ENCODE measurements at places on chromosomes 5 and 9.
A peak's percentile ranks its signal among the peaks of the same experiment; 100 is the strongest.

DNA sequence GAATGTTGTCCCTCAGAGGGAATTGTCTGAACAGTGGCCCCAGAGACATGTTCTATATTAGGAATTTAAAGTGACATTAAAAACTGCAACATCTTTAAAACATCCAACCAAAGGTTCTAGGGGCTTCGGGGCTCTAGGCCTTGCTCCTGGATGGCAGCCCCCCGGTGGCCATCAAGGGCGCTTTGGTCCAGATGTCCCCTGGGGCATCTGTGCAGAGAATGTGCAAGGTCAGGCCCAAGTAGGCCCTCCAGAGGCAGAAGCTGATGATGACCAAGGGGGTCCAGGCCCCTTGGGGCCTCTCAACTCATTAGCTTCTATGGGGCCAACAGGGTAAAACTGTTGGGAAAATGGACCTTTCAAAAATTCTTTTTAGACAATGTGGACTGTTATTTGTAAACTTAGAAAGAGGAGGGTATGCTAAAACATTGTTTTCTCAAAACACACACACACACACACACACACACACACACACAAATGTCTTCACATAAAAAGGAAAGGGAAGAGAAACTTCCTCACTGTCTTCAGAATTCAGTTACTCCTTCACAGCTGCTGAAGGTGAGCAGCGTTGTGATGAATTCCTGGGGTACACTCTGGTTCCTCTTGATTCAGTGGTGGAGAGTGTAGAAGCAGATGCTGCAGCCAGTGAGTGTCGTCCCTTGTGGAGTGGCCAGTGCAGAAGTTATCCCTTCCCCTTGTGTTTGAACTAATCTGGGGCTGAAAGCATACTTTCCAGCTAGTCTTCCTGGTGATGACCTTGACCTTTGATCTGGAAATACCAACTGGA is 125.2 kb downstream of the WDR41 start:
- DNase-seq: no peak

- DNase-seq: no peak
These were observed 27.4 kb upstream of the MEGF9 start for GRCh38 chr9:120741701-120742100.

DNA sequence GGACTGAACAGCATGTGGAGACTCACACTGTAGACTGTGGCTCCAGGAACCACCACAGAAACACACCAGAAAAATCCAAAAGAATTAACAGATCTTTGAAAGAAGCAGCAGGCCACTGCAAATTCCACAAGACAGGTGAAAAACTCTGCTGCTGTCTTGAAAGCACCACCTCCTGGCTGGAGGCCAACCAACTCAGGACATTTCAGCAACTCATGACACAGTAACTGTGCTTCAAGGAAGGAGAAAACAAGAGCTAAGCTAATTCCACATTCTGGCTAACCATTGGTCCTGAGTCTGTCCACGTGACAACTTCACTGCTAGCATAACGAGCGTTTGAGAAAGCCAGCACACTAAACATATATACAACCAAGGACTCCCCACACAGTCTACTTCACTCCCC is 625.1 kb downstream of the PRELID2 start:
- no peak for DNase-seq

DNA sequence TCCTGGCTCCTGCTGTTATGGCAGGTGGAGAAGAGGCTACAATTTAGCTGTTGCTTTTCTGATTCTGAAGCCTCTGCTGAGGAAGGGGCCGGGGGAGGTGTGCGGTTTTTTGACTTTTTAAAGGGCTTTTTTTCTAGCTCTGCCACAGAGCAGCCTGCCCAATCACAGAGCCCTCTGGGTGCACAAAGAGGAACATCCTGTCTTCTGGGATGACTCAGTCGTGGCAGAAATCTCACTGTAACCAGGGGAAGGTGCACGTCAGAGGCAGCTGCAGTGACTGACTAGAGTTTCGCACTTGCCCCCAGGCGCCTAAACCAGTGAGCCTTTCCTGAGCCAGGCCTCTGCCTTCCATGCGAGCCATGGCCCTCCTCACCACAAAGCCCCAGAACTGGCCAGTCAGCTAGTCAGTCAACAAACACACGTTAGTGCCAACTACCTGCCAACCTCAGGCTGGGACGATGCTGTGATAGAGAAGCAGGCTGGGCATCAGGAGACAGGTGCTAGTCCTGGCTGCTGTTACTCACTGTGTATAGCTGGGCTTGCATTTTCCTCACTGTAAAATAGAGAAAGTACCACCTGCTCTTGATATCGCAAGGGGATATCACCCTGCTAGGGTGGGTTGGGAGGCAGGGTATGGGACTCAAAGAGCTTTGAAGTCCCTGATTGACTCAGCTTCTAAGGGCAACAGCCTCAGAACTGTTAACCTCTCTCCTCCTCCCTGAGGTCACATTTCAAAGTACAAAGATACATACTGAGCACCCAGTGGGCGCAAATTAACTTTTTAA is 2.2 kb downstream of the AKNA start:
- DNase-seq: peak; percentile 65

GRCh38 chr5:14684757-14685156 is 20.2 kb downstream of the OTULIN start:
- no peak for DNase-seq

- no peak for DNase-seq
These were observed 11.9 kb downstream of the DAB2 start for GRCh38 chr5:39412721-39413394.

DNA sequence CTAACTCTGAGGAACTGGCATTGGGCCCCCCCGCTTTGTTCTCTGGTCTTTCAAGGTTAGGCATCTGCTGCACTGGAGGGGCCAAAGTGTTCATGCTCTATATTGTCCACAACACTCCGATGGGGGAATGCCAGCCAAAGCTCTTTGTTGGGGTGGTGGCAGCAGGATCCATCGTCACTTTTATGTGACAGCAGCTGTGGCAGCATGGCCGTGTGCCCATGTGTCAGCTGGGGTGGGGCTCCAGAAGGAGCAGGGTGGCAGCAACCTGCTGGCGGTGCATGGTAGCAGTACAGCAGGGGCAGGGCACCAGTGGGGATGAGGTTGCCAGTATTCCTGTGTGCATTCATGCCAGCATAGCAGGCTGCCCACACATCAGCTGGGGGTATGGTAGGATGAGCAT is 28.2 kb downstream of the ITGA2 start:
- DNase-seq: no peak

GRCh38 chr9:69293156-69293555 is 31.9 kb upstream of the ENTREP1 start:
- no peak for DNase-seq

DNA sequence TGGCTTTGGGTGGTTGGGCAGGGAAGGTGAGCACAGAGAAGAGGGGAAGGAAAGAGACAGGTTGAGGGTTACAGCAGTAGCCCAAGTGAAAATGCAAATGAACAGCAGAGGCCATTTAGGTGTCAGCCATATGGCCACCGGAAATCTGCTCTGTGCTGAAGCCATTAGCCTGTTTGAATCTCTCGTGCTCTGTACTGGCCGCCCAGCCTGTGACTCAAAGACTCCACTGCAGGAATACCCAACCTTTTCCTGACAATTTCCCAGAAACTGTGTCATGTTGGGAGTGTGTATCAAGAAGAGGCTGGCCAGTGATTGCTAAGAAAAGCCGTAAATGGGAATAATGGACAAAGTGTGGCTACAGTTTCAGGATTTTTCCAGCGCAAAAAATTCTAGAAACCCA is 35.9 kb upstream of the RAI14 start:
- no peak for DNase-seq

- no peak for DNase-seq
These were observed 120.4 kb downstream of the C9orf152 start for GRCh38 chr9:110087605-110088004.

- DNase-seq: no peak
These were observed 109.8 kb downstream of the DEPDC1B start for GRCh38 chr5:60590172-60590571.

DNA sequence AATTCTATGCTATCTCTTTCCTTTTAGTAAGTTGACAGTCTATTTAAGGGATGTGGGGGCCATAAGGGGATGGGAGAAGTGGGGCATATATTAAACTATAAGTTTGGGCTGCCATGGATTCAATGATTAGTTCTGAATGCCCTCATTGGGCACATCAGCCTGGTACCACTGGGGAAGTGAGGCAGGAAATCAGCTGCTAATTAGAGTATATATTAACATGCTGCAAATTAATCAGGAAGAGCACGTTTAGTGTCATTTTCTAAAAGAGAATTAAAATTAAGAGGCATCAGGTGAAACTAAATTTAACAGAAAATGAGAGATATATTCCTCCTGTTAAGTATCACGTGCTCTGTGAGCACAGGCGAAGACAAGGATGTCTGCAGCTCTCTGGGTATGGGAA is 123.0 kb upstream of the GNA14 start:
- no peak for DNase-seq

DNA sequence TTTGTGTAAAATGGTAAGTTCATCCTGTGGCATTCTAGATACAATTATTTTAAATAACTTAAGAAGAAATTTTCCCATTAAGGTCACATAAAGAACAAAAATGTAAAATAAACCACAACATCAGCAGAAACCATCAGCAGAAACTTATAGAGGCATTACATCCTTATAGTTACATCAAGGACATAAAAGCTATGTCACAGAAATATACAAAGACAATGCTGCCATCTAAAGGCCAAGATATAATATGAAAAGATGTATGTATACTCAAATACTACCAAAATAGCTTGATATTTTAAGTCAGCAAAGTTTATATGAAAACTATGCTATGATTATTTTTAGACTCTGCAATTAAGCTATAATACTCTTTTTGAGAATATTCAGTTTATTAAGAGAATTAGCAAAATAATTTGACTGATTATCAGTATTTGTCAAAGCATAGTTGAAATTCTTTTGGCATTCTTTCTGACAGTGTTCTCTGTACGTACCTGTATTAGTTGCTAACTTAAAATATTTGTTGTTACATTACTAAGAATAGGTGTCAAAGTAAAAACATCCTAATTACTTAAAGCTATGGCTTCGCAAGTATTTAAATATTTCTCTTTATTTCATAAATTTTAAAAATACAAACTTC is 36.2 kb downstream of the FBXL17 start:
- no peak for DNase-seq

- DNase-seq: no peak
These were observed 16.9 kb downstream of the TLE4 start for GRCh38 chr9:79588488-79589223.

- no peak for DNase-seq
These were observed 11.9 kb downstream of the LPCAT1 start for GRCh38 chr5:1511651-1512540.

GRCh38 chr9:91374939-91375338 is 13.2 kb upstream of the AUH start:
- DNase-seq: no peak

- DNase-seq: no peak
These were observed 15.6 kb upstream of the GNA14 start for GRCh38 chr9:77663754-77664153.

GRCh38 chr9:88953381-88954029 is 37.8 kb upstream of the S1PR3 start:
- DNase-seq: no peak

- DNase-seq: no peak
These were observed 45.9 kb downstream of the MEGF9 start for GRCh38 chr9:120668399-120668798.

DNA sequence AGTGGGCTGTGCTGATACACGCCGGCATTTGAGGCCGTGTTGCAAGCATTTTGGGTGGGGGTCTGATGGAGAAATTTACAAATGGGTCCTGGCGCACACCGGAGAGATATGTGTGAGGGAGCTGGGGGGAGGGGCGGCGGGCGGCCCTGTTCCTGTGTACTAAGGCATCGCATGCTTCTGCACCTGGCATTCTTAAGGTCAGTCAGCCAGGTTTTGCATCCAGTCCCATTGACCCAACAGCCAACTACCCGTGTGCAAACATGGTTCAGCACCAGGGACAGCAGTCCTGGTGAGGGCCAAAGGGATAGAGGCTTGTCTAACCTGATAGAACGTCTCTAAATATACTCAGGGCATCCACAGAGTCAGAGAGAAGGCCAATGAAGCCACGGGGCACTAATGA is 839 bp downstream of the GABRG2 start:
- no peak for DNase-seq

GRCh38 chr5:80863708-80864107 is 96.5 kb upstream of the RASGRF2 start:
- DNase-seq: no peak

GRCh38 chr5:93874080-93874479 is 132.7 kb upstream of the POU5F2 start:
- no peak for DNase-seq

- DNase-seq: no peak
These were observed 15.7 kb downstream of the UNC13B start for GRCh38 chr9:35177520-35177919.
